Lower leg skin (tissue), 4 donors: ENCODE measurements at places on chromosomes 16 and 17.

- DNase-seq, result no peak
These were observed 31.3 kb upstream of the KPNB1 start for GRCh38 chr17:47618410-47618809.

DNA sequence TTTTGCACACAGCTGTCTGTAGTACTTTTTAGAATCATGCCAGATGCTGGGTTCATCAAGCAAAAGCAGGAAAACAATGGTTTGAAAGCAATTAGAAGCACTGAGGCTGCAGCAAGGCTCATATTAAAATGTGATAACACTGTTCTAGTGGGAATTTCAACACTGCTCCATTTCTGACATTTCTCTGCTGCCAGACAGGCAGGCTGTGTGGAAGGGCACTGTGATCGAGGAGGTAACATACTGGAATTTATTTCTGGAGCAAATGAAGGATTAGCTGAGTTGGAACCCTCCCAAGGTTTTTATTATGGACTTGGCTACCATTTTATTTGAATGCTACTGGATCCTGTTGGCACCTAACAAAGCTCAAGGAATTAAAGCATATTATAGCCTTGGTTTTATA lies 66.9 kb downstream of the SKAP1 start:
- DNase-seq, result no peak

- no peak for DNase-seq
These were observed 288.2 kb upstream of the SALL1 start for GRCh38 chr16:51439271-51439670.

DNA sequence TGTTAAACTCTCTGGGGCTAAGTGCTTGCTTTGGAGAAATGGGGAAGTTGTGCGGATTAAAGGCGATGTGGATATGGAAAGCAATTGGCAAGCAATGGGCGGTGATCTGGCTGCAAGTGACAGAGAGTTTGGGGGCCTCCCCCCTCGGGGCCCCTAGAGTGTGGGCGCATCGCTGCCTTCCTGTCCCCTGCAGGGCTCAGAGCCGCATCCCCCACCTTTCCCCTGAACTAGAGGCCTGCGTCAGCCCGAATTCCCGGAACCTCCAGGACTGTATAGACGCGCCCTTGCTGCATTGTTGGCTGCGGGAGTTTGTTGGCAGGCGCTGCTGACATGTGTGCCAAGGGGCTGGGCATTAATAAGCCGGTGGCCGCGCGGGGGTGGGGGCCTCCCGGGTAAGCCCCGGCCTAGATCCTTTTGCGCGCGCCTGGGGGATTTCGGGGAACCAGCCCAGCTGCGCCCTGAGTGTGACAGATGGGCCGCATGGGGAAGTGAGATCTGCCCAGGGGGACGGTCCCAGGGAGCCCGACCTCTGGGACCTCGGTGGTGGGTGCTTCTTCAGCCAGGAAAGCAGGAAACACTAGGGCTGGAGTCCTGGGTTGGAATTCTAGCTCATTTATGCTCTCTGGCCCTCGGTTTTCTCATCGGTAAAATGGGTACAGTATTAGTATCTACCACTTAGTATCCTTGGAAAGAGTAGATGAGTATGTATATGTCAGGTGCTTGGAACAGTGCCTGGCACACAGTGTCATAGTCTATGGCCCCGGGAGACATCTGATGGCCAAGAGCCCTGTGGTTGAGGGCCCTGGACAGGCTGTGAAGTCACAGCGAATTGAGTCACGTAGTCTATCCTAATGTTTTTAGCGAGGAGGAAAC lies 1.0 kb downstream of the EEF2K start:
- DNase-seq, result peak; percentile 81

GRCh38 chr16:30186782-30187555 lies 3.6 kb downstream of the CORO1A start:
- peak; percentile 94 for DNase-seq

DNA sequence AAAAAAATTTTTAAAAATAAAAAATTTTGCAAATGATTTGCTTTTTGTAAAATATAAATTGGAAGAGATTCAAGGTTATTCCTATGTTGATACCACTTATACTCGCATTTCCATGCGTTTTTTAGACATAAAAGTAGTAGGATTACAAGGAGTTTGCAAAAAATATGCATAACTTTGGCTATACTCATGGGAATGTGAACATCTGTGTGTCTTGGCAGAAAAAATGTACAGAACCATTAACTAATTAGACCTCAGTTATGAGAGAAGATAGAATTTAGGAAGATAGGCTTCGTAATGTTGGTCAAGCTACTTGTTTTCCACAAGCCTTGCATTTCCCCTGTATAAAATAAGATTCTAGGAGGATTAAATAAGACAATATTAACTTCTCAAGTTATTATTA lies 61.1 kb upstream of the VPS4A start:
- DNase-seq, result no peak

DNA sequence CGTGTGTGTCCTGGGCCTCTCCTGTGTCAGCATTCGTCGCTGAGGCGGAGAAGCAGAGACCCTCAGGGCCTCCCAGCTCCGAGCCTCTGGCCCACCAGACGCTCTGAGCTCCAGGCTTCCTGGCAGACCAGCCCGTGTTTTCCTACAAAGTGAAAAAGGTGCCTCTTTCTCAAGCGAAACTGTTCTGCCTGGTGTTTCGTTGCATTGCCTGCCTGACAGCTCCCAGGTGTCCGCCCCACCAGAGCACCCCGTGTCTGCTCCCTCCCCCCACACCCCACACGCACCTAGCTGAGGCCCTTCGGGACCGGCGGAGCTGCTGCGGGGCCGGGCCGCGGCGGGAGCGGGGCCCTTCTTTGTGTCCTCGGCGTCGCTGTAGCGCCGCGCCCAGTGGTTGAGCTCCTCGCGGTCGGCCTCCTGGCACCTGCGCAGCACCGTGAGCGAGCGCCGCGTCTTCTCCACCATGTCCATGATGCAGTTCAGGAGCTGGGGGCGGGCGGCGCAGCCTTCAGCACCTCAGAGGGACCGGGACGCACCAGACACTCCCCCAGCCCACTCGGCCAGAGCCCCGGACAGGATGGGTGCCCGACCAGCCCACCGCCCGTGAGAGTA lies 14.7 kb upstream of the PABPN1L start:
- DNase-seq, result no peak

DNA sequence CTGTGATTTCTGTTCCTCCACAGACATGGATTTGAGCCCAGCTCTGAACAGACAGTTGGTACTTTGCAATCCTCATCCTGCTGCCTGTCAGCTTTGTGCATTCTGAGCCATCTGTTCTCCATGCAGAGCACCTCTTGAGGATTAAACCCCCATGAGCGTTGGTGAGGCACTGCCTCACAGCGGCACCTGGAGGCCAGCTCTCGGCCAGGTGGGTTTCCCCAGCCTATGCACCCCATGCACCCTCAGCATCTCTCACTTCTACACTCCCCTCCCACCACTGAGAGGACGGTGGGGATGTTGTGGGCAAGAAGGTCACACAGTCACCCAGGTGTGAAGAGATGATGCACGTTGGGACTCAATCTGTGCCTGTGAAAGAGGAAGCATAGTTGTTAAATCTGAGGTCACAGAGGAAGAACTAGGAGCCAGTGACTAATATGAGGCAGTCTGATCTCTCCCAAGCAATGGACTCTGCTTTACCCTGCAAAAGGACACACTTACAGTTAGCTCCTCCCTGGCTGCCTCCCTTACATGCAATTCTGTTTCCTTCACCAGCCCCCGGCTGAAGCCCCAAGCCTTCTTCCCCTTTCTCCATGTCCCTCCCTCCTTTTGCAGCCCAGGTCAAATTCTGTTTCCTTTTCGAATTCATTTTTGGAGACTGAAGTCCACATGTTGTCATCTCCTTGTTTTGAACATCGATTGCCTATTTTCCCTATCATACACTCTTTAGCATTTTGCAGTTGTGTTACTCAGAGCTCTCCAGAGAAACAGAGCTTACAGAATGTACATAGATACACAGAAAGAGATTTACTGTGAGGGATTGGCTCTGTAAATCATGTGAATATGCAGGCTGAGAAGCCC lies 58.5 kb downstream of the HS3ST3B1 start:
- no peak for DNase-seq
